ENCODE measurements at places on chromosomes 3 and 15. TPM values are rescaled to one million over a fixed set of nuclear protein-coding genes. Genes with fewer than 3 reads are reported as not detected.
A peak's percentile ranks its signal among the peaks of the same experiment; 100 is the strongest.

- H3K27me3 ChIP-seq, result no peaks in the 10 kb centered on the region
- no peak overlapping the region for H3K4me3 ChIP-seq
- no peaks in the 10 kb centered on the region for H3K36me3 ChIP-seq
- no peaks in the 10 kb centered on the region for H3K4me1 ChIP-seq
- no peak overlapping the region for H3K27ac ChIP-seq
These were observed 54.7 kb downstream of the ISL2 start for GRCh38 chr15:76391309-76391708.

- H3K27me3 ChIP-seq, result no peaks in the 10 kb centered on the region
- peak; percentile 35 for DNase-seq
- H3K4me3 ChIP-seq, result peak overlapping the region; percentile 97
- no peak overlapping the region for H3K27ac ChIP-seq
- peaks cover 8% of the 10 kb centered on the region for H3K4me1 ChIP-seq
These were observed 888 bp downstream of the TMOD3 start for GRCh38 chr15:51830276-51830806.

DNA sequence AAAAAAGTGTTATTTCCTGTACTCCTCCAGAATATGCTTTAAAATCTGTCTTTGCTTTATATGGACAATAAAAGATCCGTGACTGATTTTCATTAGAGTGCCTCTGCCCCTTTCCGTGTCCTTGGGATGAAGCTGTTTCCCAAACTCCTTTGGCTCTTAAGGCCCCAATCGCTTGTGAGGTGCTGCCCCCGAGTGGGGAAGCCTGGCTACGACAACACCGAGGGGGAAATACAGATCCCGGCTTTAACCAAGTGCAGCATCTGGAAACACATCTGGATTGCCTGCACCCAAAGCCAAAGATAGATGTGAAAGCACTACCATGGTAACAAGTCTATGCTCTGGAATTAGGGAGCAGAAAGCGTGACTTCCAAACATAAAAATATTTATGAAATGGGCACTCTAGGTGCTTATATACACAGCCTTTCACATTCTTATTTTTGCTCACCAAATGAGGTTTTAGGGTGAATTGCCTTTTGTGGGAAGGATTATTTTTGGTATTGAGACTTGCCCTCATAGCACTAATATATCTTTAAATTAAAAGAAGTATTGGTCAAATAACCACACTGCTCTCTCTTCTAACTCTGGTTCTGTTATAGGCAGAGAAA, 40.6 kb upstream of the ADCY5 start:
- peak; percentile 88 for DNase-seq
- no peaks in the 10 kb centered on the region for H3K36me3 ChIP-seq

GRCh38 chr3:15633159-15633558, 31.6 kb downstream of the BTD start:
- H3K27ac ChIP-seq, result no peak overlapping the region
- DNase-seq, result no peak
- H3K4me1 ChIP-seq, result peaks cover 16% of the 10 kb centered on the region
- H3K27me3 ChIP-seq, result no peaks in the 10 kb centered on the region

DNA sequence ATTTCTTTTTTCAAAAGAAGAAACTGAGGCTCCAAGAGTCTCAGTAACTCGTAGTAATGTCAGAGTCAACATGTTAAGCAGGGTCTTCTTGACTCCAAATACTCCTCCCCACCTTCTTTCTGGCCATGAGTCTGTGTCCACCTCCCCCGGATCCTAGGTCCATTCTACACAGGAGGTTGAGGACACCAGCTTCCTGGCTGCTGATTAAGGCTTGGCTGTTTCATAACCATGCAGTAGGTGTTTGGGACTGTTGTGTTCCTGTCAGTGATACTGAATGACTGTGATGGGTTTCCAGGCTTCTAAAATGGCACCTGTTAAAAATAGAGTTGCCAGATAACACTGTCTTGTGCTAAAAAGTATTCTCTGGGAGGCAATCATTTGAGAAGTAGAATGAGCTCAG, 130.8 kb upstream of the IL12A start:
- no peaks in the 10 kb centered on the region for H3K36me3 ChIP-seq
- H3K27ac ChIP-seq, result no peak overlapping the region
- H3K27me3 ChIP-seq, result no peaks in the 10 kb centered on the region

GRCh38 chr15:77034695-77035489, 36.0 kb downstream of the TSPAN3 start:
- H3K4me3 ChIP-seq, result no peak overlapping the region
- peak; percentile 44 for DNase-seq
- no peaks in the 10 kb centered on the region for H3K27me3 ChIP-seq
- H3K4me1 ChIP-seq, result no peaks in the 10 kb centered on the region

DNA sequence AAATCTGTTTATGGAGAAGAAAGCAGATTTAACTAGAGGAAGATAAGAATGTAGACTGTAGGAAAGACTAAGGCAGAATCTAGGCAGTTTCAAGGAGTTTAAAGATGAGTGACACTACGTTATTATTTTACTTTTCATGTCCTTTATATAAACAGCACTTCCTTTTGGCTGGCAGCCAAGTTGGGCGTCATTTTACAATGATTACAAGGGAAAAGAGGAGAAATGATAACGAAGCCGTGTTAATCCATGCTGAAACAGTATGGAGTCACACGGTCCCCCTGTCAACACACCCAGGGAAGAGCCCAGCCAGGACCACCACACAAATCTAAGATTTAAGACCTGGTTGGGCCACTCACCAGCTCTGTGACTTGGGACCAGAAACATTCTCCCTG, 83.7 kb upstream of the NEO1 start:
- H3K27ac ChIP-seq, result no peak overlapping the region
- H3K4me1 ChIP-seq, result peaks cover 6% of the 10 kb centered on the region
- no peaks in the 10 kb centered on the region for H3K36me3 ChIP-seq
- DNase-seq, result no peak

DNA sequence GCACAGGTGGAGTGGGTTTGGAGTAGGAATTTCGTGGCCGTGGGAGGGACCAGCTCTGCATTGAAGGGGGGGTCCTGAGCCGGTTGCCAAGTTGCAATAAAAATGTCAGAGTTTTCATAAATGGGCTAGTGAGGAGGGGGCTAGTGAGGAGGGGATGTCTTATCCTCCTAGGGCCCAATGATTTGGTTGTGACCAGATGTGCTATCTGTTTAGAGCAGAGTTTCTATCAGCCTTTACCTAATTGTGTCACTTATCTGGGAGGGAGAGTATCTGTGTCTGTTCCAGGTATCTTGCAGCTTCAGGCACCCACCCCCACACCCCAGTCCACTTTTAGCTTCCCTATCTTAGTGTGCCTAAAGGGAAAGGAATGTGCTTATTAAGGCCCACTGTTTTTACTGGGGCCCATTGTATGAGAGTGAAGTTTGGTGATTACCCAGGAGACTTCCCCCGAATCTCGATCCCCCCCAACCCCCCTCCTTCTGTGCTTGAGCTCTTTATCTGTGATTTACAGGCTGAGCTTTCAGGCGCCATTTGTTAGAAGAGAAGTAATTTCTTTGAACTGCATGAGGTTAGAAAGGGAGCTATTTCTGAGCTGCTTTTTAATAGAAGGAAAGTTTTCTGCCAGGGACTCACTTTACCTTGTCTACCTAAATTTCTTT, 42.6 kb downstream of the PPCDC start:
- H3K27me3 ChIP-seq, result no peaks in the 10 kb centered on the region
- no peak for DNase-seq
- no peak overlapping the region for H3K4me3 ChIP-seq
- peak overlapping the region; percentile 62 for H3K27ac ChIP-seq
- peaks cover 22% of the 10 kb centered on the region for H3K4me1 ChIP-seq
- no peaks in the 10 kb centered on the region for H3K36me3 ChIP-seq

DNA sequence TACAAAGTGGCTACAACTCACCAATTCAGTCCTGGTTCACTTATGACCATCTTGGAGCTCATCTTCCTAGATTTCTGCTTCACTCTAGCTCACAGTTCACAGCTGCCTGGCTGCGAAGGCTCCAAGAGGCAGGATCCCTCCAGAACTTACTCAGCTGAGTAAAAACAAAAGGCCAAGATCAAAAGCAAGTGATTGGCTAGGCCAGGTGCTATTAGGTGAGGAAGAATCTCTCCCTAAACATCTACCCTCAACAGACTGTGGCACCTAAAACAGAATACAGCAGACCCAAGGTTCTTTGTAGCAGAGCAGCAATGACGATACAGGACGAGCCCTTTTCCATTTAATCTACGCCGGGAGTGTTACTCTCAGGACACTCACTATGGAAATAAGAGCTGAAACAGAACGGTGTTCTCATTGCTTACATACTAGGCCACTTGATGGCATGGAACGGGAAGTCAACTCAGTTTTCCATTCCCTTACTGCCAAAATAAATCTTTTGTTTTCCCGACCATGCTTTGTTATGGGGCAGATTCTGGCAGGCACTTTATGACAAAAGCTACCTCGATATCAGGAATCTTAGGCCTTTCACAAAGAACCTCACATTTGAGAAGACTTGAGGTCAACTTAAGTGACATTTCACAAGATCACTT, 901 bp downstream of the ICE2 start:
- H3K4me3 ChIP-seq, result peak overlapping the region; percentile 85
- H3K36me3 ChIP-seq, result no peaks in the 10 kb centered on the region
- DNase-seq, result no peak

- no peak overlapping the region for H3K4me3 ChIP-seq
- H3K36me3 ChIP-seq, result no peaks in the 10 kb centered on the region
- no peak overlapping the region for H3K27ac ChIP-seq
- no peaks in the 10 kb centered on the region for H3K4me1 ChIP-seq
- DNase-seq, result no peak
These were observed 85.1 kb upstream of the ZBTB20 start for GRCh38 chr3:115232167-115232566.

GRCh38 chr3:64029287-64029686, 6.0 kb upstream of the PSMD6 start:
- no peaks in the 10 kb centered on the region for H3K27me3 ChIP-seq
- H3K4me1 ChIP-seq, result no peaks in the 10 kb centered on the region
- no peak overlapping the region for H3K4me3 ChIP-seq
- DNase-seq, result no peak

Gene GP5
- 0.28 TPM for total RNA-seq

DNA sequence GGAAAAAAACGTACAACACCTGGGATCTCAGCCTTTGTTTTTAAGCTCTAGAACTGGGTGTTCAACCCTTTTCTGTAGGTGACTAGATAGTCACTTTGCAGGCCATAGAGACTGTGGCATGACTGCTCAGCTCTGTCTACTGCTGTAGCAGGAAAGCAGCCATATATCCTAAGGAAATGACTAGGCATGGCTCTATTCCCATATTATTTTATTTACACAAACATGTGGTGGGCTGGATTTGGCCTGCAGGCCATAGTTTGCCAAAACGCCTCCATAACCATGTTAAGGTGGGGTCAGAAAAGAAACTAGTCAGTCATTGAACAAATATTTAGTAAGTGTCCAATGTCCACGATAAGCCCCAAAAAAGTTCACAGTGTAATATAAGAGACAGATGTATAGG, 452.5 kb downstream of the MCTP2 start:
- H3K27ac ChIP-seq, result no peak overlapping the region
- DNase-seq, result no peak
- H3K36me3 ChIP-seq, result no peaks in the 10 kb centered on the region
- no peaks in the 10 kb centered on the region for H3K27me3 ChIP-seq
- no peaks in the 10 kb centered on the region for H3K4me1 ChIP-seq

Gene MELTF
- total RNA-seq, result 2.5 TPM

DNA sequence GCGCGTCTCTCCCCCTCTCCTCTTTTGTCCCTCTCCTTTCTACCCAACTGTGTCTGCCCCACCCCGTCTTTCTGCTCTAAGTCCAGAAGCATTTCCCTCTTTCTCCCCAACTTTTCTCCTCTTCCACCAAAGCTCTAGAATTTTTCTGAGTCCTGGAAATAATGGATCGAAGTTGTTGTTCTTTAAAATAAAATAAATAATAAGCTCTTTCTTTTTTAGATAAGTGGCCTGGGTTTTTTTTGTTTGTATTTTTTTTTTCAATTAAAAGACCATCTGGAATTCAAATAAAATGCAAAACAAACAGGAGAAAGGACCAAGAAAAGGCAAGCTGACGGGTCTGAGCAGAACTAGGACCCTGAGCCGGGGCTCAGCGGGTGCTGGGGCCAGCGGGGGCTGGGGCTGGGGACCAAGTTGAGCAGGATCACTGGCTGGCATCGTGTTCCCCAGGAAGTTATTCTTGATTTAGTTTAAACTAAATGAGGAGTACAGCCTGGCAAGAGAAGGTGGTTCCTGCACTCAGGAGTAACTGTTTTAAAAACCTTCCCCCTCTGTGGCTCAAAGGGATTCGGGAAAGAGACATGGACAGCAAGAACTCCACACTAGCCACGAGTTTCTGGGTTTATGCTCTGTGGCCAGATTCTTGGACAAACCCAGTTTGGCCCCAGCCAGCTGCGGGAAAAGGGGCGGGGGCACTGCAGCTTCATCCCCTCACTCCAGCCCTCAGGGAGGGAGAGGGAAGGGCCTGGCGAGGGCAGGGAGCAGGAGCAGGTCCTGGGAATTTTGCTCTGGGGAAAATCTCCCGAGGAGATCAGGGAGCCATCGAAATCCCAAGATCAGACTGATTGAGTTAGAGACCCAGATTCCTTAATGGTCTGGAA, 8.4 kb downstream of the GATA2 start:
- peak overlapping the region; percentile 58 for H3K4me3 ChIP-seq
- H3K27me3 ChIP-seq, result no peaks in the 10 kb centered on the region
- H3K36me3 ChIP-seq, result no peaks in the 10 kb centered on the region

Gene CILP
- 10.5 TPM for total RNA-seq

Gene LRRC15
- total RNA-seq, result 0.38 TPM

GRCh38 chr3:100968932-100969906, 24.0 kb downstream of the ABI3BP start:
- no peak for DNase-seq
- no peaks in the 10 kb centered on the region for H3K27me3 ChIP-seq
- no peak overlapping the region for H3K27ac ChIP-seq
- H3K4me1 ChIP-seq, result peaks cover 3% of the 10 kb centered on the region
- no peaks in the 10 kb centered on the region for H3K36me3 ChIP-seq

GRCh38 chr3:191882289-191882688, 421.3 kb downstream of the PYDC2 start:
- no peak overlapping the region for H3K27ac ChIP-seq
- H3K4me1 ChIP-seq, result no peaks in the 10 kb centered on the region

Gene GOLGA8T
- total RNA-seq, result not detected

- no peaks in the 10 kb centered on the region for H3K4me1 ChIP-seq
- no peak for DNase-seq
- no peak overlapping the region for H3K27ac ChIP-seq
- H3K36me3 ChIP-seq, result no peaks in the 10 kb centered on the region
- H3K4me3 ChIP-seq, result no peak overlapping the region
- no peaks in the 10 kb centered on the region for H3K27me3 ChIP-seq
These were observed 24.9 kb downstream of the ZMAT3 start for GRCh38 chr3:179046497-179047353.

All from ovary (tissue), 10 donors.